ENCODE measurements at places on chromosomes 5 and 9. TPM values are rescaled to one million over a fixed set of nuclear protein-coding genes. Genes with fewer than 3 reads are reported as not detected.

Gene SGCD
- total RNA-seq = 0.11 TPM

DNA sequence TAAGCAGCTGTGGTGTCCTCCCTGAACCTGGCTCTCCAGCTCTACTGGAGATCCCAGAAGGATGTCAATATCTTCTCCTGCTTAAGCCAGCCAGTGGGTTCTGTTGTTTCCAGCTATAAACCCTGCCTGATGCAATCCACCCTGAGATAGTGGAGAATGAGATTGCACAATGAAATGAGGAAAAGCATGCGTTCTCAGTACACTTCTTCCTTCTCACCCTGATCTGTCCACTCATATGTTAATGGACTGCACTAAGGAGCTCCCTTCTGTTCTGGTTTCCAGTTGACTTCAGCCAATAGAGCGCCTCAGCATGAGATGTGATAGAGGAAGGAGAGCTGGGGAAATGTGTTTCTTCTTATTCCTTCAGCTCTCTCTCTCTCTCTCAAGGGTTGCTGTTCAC lies 40.0 kb upstream of the CDH6 start:
- no peak for DNase-seq
- no peaks in the 10 kb centered on the region for H3K36me3 ChIP-seq
- H3K27me3 ChIP-seq = no peaks in the 10 kb centered on the region

DNA sequence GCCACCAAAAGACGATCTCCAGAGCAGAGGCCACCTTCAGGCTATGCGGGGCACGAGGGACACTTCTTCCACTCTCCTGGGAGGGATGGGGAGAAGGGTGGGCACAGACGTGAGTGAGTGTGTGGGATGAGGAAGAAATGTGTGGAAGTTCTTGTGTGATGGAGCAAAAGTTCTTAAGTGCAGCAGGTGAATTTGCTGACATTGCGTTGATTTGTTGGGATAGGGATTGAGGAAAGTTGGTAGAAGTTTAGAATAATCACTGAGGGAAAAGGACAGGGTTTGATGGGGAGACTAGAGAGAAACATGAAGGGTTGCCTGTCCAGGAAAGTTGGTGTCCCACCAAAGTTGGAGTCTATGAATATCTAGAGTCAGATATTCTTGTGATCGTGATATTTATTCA lies 2.2 kb downstream of the AOPEP start:
- no peak overlapping the region for H3K4me3 ChIP-seq
- H3K4me1 ChIP-seq = peaks cover 12% of the 10 kb centered on the region
- H3K27me3 ChIP-seq = no peaks in the 10 kb centered on the region
- H3K36me3 ChIP-seq = no peaks in the 10 kb centered on the region
- no peak for DNase-seq

DNA sequence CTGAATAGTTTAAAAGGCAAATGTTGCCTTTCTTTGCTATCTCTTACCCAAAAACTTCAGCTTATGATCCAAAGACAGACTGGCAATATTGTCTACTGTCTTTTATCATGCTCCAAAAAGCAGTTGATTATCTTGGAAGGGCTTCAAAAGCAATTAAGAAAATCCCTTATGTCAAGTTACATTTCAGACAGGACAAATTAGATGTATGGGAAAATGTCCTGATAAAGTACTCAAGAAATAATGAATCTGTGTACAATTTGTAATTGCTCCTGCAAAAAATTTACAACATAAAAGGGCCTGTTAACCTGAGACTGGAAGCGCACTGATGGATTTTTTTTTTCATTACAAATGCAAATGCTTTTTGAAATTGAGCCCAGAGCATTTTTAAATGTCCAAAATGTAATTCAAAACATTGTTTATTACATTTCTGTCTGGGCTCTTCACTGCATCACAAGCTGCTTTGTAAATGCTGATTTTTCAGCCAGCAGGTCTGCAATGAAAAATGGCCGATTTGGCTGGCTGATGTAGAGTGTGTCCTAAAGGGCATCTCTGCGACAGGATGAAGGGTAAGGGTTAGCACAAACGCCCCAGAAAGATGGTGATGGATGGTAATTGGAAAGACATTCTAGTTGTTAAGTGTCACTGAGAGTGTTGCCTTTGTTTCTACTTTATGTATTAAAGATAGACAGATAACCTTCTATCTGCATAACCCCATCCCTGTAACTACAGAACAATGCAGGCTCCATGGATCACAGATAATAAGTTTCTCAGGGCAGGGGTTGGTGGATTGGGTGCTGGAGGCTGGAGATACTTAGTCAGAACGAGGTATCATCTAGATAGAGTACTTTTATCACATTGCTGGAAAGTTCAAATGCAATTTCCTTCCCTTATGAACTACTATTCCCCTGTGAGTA lies 27.0 kb downstream of the MAT2B start:
- no peak overlapping the region for H3K4me3 ChIP-seq
- no peaks in the 10 kb centered on the region for H3K36me3 ChIP-seq
- H3K27ac ChIP-seq = no peak overlapping the region
- no peaks in the 10 kb centered on the region for H3K4me1 ChIP-seq
- DNase-seq = no peak
- H3K27me3 ChIP-seq = no peaks in the 10 kb centered on the region

DNA sequence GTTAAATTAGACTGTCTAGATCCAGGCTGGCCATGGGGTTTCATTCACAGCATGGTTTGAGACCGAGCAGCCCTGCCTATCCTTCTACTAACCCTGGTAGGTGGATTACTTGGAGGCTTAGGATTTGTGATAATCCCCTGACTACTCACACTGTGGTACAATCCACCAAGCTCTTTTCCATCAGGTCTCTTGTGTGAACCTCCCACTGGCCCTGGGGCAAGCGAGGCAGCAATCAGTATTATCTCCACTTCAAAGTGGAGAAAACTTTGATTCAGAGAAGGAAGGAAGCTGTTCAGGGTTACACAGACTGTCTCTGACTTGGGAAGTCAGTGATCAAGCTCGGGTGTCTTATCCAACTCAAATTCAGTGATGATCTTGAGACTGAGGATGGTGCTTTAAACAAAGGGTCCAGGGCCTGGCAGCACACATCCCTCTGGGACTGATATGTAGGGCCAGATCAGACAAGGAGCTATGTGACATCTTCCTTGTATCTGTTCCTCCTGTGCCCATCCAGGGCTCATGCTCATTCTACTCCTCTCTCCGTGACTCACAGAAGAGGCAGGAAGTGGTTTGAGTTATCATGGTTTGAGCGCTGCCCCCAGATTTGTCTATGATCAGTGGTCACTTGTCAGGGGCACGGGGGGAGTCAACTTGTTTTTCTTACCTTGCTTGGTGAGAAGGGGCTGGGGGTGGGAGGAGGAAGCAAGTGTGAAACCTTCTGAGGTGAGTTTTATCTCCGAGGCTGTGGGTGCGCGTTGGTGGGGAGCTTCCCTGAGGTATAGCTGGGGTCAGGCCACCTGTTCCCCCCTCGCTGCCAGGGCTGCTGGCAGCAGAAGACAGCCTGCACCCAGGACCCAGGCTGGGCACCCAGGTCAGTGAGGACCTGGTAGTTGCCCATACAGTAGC lies 48.6 kb downstream of the RGS3 start:
- peak overlapping the region; percentile 43 for H3K27ac ChIP-seq
- H3K36me3 ChIP-seq = no peaks in the 10 kb centered on the region
- DNase-seq = peak; percentile 81

- peak overlapping the region; percentile 5 for H3K4me3 ChIP-seq
- H3K27me3 ChIP-seq = no peaks in the 10 kb centered on the region
- peaks cover 71% of the 10 kb centered on the region for H3K4me1 ChIP-seq
- H3K36me3 ChIP-seq = peaks cover 5% of the 10 kb centered on the region
- peak overlapping the region; percentile 38 for H3K27ac ChIP-seq
Observed at GRCh38 chr9:121357011-121357410, 13.0 kb downstream of the STOM start.

DNA sequence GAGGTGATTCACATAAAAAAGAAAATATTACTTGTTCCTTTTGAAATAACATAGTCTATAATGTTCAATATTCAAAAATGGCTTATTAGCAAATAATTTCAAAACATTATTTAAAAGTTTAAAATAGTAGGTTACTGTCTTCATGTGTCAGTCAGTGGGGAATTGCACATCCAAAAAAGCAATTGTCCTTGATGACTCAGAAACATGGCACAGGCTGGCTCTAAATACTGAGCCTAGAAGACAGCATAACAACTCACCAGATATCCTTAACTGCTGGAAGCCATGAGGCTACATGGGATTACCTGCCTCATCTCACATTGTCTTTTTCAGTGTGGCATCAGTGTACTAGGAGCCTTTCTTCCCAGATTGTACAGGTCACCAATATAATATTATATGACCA lies 439.5 kb upstream of the RGMB start:
- H3K4me1 ChIP-seq = no peaks in the 10 kb centered on the region
- no peak overlapping the region for H3K4me3 ChIP-seq
- H3K36me3 ChIP-seq = no peaks in the 10 kb centered on the region
- H3K27ac ChIP-seq = no peak overlapping the region
- no peaks in the 10 kb centered on the region for H3K27me3 ChIP-seq
- DNase-seq = no peak

DNA sequence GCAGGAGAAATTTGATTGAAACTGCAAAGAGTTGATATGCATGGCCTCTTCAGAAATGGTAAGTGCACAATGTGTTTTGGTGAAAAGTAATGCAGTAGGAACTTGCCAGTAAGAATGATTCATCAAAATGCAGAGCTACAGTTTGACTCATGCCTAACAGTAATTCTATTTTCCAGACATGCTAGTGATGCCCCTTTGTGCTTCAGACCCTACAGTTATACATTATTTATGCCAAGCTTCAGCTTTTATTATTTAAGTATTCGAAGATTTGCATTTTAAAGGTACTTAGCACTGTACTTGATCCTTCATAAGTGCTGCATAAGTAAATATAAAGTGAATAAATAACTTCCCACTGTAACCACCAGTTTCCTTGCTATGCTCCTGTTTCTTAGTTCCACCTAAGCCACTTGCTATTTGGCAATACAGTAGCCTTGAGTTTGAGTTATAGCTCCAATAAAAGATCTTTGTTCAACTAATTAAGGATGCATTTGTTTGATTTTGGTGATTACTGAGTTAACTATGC lies 3.6 kb upstream of the SPATA31E1 start:
- H3K27ac ChIP-seq = no peak overlapping the region
- no peaks in the 10 kb centered on the region for H3K4me1 ChIP-seq
- DNase-seq = no peak
- no peak overlapping the region for H3K4me3 ChIP-seq

DNA sequence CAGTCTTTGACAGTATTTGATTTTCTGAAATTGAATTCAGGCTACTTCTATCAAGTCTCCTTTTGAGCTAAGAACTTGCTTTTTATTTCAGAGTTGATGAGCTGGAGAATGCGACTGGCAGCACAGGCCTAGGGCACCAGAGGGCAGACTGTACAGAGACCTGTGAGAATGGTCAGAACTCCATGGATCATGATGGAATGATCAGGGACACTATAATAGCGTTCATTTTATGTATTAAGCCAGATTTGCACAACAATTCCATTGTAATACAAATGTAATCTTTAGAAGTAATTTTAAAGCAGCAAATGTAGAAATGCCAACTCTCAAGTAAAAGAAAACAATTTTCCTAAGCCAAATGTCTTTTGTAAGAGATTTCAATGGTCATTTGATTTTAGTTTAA lies 902.4 kb downstream of the NR2F1-AS1 start:
- no peak overlapping the region for H3K4me3 ChIP-seq
- no peak overlapping the region for H3K27ac ChIP-seq
- H3K36me3 ChIP-seq = no peaks in the 10 kb centered on the region
- no peaks in the 10 kb centered on the region for H3K27me3 ChIP-seq
- H3K4me1 ChIP-seq = no peaks in the 10 kb centered on the region
- no peak for DNase-seq
